ENCODE measurements at places on chromosomes 7 and 10. TPM values are rescaled to one million over a fixed set of nuclear protein-coding genes. Genes with fewer than 3 reads are reported as not detected.

- no peak for DNase-seq
- peaks cover 1% of the 10 kb centered on the region for H3K27me3 ChIP-seq
- H3K36me3 ChIP-seq, result peaks cover 3% of the 10 kb centered on the region
- no peak overlapping the region for H3K4me3 ChIP-seq
- H3K4me1 ChIP-seq, result peaks cover 4% of the 10 kb centered on the region
Measured at GRCh38 chr10:68428396-68429104, 21.5 kb upstream of the RUFY2 start.

DNA sequence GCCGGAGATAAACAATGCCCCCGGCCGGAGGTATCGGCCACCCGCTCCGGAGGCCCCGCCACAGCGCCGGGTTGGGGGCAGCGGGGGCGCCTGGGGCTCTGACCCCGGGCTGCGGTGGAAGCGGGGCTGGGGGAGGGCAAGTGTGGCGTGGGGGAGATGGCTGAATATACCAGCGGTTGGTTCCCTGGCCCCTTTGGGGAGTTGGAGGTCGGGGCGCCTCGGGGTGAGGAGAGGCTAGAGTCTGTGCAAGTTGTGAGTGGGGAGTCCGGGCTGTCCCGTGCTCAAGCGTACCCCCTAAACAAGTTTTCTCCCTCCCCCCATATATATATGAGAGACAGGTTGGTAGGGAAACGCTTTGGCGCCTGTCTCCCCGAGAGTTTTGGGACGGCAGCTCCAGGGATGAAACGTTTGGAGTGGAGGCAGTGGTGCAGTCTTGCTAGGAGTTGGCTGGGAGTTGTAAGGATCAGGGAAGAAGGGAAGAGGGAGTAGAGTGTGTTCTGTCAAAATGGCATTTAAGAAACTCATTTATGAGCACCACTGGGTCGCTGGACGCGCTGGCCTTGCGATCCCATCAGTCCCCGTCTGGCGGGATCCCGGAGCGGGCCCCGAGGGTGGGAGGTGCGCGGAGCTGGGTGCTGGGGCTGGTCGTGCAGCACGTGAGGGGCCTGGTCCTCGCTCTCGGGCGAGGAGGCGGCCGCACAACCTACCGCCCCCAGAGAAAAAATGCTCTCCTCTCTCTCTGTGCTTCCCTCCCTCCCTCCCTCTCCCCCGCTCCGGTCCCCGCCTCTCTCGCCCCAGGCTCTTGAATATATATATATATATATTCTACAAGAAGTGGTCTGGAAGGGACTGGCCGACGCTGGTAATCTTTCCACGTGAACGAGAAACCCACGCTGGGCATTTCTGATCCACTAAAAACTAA is 1.1 kb downstream of the TET1 start:
- H3K36me3 ChIP-seq, result no peaks in the 10 kb centered on the region
- H3K27ac ChIP-seq, result peak overlapping the region; percentile 90
- H3K27me3 ChIP-seq, result peaks cover 7% of the 10 kb centered on the region
- DNase-seq, result peak; percentile 53

DNA sequence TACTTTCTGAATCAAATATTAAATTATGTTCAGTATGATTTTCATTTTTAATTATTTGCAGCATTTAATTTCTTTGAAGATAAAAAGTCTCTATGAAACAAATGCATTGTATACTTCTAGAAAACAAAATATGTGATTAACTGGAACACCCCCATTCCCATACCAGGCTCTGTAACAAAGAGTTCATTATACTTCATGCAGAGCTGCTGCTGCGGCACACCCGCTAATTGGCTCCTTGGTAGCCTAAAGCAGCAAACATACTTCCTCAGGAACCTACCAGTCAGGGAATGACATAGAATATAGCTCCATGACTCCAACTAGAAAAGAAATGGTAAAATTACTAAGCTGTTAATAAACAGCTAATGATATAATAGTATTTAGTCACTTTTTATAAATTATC is 19.3 kb downstream of the RAB11FIP2 start:
- DNase-seq, result no peak
- H3K27ac ChIP-seq, result no peak overlapping the region
- H3K4me1 ChIP-seq, result peaks cover 3% of the 10 kb centered on the region

- no peaks in the 10 kb centered on the region for H3K36me3 ChIP-seq
- peaks cover 1% of the 10 kb centered on the region for H3K27me3 ChIP-seq
- H3K4me3 ChIP-seq, result no peak overlapping the region
Measured at GRCh38 chr7:131188367-131189339, 139.0 kb upstream of the MKLN1 start.

DNA sequence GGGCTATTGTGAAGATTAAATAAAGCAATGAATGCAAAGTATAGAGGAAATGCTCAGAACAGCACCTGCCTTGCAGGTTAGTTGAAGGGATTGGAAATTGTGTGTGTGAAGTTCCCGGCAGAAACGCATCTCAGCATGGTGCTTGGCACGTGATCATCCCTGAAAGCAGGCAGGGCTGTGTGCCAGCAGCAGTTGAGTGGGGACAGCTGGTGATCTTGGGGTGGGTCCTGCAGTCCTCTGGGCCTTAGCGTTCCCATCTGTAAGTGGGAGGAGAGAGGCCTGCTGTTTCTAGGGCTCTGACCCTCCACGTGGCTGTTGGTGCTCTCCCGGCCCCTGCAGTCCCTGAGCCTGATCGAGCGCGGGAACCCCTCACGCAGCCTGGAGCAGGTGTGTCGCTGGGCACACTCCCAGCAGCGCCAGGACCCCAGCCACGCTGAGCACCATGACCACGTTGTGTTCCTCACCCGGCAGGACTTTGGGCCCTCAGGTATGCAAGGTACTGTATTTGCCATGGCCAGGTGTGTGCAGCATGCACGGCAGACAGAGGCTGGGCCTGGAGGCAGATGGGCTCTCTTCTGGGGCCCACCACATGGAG is 55.3 kb downstream of the TBATA start:
- no peak overlapping the region for H3K27ac ChIP-seq
- H3K4me3 ChIP-seq, result no peak overlapping the region
- no peak for DNase-seq
- peaks cover 2% of the 10 kb centered on the region for H3K27me3 ChIP-seq
- H3K36me3 ChIP-seq, result no peaks in the 10 kb centered on the region

DNA sequence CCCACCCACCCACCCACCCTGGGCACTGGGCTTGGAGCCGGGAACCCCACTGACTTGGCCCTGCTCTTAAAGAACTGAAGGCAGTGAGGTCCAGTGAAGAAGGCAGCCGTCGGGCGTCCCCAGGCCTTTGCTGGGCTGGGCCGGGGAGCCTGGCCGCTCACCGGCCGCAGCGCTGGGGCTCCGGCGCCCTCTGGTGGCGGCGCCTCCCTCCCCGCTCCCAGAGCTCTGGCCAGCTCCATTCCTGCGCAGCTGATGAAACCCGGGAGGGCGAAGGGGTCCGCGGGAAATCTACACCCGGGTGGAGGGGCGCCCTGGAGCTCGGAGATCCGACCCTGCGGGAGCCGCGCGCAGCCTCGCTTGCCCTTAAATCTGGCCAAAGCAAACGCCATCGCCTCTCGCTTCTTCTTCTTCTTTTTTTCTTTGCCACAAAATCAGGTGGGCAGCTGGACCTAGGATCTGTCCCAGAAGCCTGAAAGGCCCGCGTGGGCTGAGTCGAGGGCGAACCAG is 1.7 kb upstream of the CXCL12 start:
- peak; percentile 87 for DNase-seq
- H3K36me3 ChIP-seq, result no peaks in the 10 kb centered on the region
- H3K27me3 ChIP-seq, result peaks cover 18% of the 10 kb centered on the region
- H3K4me1 ChIP-seq, result peaks cover 15% of the 10 kb centered on the region

FKBP6 gene
- total RNA-seq, result not detected

AQP1 gene
- 2.7 TPM for total RNA-seq

Measured in endothelial cell (in vitro differentiated cells).